ENCODE measurements at places on chromosomes 6 and 20. TPM values are rescaled to one million over a fixed set of nuclear protein-coding genes. Genes with fewer than 3 reads are reported as not detected.
A peak's percentile ranks its signal among the peaks of the same experiment; 100 is the strongest.

GRCh38 chr6:9862603-9863167, 552.2 kb downstream of the TFAP2A start:
- DNase-seq: no peak

CTCFL gene
- not detected for polyA plus RNA-seq

PHACTR3 gene
- polyA plus RNA-seq: 1.4 TPM

FAM184A gene
- 1.3 TPM for polyA plus RNA-seq

GRCh38 chr20:35743693-35744491, 1.8 kb upstream of the RBM39 start:
- peak; percentile 83 for DNase-seq

DNA sequence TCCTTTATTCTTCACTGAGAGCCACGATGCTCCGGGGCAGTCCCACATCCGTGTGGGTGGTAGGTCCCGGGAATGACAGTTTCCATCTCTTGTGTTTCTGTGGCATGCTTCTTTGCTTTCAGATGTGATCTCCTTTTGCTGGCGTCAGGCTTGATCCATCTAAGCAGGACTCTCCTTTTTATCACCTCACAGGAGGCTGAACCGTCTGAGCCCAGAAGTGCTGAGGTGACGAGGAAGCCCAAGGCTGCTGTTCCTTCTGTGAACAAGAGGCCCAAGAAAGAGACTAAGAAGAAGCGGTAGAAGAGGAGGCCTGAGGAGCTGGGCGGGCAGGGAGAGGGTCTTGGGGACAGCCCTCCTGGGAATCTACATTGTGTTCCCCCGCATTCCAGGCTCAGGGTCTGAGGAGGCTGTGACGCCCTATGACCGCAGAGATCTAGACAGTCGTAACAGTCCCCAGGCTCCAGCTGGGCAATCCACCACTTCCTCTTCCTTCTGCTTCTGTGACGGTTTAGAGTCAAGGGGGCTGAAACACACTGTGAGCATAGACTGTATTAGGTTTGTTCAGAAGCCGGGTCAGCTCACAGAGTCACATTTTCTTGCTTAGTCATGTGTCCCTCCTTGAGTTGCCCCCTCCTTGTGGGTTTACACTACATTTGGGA, 26.8 kb downstream of the MANBAL start:
- DNase-seq: peak; percentile 83

DNA sequence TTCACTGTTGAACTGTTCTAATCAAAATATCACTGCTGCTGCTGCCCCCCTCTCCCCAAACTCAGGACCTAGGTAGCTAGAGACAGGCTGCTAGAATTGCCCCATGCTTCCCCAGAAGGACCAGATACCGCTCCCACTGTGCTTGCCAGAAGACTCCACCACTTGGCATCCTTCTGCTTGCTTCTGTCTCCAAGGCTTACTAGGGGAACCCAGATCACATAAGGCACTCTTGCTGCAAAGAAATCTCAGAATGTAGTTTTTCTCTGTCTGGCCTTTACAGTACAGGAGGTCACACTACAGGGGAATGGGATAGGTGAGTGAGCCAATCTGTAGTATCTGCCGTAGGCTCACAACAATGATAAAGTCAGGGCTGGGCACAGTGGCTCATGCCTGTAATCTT, 21.5 kb upstream of the SLC9A8 start:
- DNase-seq: no peak

DNA sequence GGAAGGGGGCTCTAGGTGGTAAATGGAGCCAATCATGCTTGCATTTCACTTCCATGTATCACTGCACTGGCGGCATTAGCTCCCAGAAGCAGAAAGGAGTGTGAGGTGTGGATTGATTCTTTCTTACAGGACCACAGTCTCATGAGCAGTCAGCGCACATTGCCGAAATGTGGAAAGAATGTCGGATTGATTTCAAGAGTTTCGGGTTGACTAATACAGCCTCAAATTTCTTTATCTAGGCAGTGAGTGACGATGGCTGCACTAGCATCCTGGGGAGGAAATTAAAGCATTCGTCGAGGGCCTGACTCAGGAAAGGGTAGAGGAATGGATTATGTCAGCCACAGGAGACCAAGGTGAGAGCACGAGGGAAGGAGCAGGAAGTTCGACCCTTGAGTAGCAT, 222.8 kb upstream of the CDYL start:
- DNase-seq: no peak

DNA sequence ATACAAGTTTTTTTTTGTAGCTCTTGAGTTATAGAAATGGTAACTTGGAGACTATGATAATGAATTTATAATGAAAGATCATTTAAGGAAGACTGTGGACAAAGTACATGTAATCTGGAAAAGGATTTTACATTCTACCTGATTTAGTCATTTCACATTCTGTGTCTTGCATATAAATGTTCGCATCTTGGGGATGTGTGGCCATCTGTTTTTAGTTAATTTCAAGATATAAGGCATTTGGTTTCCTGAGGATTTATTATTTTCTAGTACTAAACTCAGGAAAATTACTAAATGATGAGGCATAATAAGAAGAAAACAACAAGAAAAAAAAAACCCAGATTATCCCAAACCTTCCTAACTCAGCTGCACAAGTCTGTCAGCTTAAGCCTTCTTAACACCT, 112.7 kb upstream of the PRL start:
- no peak for DNase-seq

GRCh38 chr6:167030222-167031072, 31.2 kb downstream of the CEP43 start:
- no peak for DNase-seq
